Caco-2 (cell line): ENCODE measurements at places on chromosomes 16 and 17.

DNA sequence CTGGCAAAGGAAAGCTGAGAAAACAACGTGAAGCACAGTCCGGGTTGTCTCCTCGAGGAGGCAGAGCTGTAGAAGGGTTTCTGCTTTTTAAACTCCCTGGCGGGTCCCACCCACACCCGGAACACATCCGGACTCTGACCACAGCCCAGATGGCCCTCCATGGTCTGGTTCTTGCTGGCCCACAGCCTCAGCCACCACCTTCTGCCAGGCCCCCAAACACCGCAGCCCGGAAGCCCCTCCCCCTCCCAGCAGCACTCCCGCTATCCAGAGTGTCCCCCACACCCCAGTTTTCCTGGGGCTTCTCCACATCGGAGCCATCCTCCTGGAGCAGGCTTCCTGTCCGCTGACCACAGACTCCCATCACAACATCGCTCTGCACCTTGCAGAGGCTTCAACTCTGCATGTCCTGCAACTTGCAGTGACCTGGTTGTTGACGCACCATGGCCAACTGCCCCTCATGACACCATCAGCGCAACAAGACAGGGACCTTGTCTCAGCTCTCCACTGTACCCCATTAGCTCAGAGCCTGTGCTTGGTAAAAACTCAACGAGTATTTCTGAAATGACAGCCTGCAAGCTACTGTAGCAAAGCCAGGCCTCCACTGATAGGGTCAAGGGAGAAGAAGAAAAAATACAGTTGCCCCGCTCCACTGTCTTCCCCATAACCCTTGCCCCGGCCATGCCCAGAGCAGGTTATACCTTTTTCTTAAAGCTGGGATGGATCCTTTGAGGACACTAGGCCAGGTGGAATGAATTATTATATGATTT, 129.8 kb downstream of the C16orf78 start:
- no peak for DNase-seq

DNA sequence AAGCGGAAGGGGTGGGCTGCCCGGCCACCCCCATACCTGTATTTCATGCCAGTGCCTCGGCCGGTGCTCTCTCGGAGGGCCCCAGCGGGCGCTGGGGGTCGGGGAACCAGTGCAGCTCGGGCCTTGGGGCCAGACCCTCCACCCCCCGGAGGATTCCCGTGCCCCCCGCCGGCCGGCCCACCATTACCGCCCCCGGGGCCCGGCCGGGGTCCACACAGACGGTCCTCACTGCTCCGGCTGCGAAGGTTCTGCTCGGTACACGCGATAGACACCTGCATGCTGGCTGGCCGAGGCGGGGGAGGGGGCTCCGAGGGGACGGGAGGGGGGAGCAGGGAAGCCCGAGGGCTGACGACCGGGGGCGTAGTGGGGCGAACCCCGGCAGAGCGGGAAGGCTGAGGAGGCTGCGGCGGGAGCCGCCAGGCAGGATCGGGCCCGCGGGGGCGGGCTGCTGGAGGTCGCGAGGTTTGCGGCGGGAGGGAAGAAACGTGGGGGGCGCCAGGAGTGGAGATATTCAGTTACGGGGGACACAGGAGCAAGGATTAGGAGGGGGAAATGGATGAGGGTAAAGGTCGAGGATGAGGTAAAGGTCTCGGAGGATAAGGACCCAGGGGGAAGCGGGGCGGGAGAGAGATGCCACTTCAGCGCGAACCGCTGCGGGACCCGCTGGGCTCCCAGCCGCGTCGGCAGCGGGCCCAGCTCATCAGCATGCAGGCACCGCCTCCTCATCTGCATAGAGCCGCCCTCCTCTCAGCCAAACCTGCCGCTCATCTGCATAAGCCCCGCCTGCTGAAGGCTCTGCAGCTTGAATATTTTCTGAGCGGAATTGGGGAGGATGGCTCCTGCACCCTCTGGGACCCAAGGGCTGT, at the start of gene KCNAB3:
Gene KCNAB3, minus strand, starts transcription at position 699 of the 866 bp plus-strand sequence. Its CDS starts 421 bp downstream, at position 278.
- no peak for DNase-seq

DNA sequence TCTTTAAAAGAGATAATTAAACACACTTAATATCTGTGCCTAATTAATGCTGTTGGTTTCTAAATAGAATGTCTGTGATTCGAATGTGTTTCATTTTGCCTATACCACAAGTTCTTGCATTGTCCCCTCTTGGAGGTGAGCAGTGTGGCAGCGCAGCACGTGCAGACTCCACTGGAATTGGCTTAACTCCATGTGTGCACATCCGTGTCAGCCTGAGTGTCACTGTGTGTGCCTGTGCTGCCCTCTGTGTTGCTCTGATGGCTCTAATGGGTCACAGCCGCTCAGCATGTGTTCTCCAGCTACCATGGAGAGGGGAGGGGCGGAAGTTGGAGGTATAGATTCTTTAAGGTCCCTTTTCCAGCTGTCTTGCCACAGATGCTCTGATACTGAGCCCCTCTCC, 226.6 kb downstream of the SPECC1 start:
- no peak for DNase-seq

GRCh38 chr16:67474551-67475455, 6.2 kb downstream of the ATP6V0D1 start:
- no peak for DNase-seq

DNA sequence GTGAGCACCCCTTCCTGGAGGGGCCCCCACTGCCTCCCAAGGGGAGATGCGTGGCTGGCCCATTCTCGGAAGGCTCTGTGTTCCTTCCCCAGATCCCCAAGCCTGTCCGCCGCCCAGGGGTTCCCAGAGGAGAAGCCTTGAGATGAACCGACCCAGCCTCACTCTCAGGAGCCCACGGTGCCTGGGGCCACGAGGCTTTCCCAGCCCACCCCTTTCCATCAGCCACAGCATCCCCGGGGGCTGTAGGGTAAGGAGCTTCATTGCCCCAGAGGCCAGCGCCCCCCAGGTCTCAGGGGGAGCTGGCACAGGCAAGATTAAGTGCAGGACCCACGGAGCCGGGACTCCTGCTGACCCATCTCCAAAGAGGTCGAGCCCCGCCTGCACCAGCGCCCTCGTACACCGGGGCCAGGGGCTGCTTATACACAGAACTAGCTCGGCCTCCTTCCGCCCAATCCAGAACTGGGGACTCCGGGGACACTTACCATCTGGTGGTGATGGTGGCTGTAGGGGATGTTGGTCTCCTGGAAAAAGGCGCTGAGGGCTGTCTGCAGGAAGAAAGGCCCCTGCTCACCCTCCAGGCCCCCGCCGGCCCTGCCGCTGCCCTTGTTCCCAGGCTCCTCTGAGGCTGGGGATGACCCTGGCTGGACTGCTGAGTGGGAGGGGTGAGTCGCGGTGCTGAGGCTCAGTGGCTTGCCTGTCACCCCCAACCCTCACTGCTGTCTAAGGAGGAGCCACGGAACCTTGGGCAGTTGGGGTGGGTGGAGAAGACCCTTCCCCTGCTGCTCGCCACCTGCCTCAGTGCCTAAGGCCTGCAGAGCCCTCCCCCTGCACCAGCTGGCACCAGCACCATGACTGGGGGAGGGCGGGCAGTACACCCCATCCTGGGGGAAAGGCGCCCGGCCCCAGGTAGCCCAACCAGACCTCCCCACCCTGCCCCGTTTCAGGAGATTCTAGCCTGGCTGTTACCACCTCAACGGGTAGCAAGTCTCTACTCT, 4.4 kb downstream of the UBALD1 start:
- DNase-seq: no peak

GRCh38 chr16:72836985-72837384, 210.9 kb downstream of the ZFHX3 start:
- no peak for DNase-seq

DNA sequence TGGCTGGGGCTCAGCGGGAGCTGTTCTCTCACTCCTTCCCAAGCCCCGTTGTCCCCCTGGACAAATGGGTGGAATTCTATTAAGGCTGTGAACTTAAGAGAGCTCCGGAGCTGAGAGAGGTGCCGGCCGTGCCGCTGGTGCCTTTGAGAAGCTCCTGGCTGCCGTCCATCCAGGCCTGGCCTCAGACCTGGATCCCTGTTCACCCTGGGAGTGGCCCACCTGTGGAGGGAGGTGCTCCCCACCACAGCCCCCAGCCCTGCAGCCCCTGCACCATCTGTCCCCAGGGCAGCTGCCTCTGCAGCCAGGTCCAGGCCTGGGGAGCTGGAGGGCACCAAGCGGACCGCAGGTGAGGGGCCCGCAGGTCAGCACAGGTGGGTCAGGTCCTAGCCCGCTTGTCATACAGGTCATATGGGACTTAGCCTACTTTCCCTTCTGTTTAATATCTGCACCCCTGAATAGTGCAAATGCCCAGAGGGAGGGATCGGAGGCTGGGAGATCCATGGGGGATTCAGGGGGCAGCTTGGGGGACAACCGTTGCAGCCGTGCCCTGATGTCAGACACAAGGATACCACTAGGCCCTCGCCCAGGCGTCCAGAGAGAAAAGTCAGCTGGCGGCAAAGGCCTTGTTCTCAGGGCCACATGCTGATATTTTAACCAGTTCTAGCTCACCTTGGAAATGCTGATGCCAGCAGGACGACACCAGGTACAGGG, 15.2 kb upstream of the METRNL start:
- no peak for DNase-seq

DNA sequence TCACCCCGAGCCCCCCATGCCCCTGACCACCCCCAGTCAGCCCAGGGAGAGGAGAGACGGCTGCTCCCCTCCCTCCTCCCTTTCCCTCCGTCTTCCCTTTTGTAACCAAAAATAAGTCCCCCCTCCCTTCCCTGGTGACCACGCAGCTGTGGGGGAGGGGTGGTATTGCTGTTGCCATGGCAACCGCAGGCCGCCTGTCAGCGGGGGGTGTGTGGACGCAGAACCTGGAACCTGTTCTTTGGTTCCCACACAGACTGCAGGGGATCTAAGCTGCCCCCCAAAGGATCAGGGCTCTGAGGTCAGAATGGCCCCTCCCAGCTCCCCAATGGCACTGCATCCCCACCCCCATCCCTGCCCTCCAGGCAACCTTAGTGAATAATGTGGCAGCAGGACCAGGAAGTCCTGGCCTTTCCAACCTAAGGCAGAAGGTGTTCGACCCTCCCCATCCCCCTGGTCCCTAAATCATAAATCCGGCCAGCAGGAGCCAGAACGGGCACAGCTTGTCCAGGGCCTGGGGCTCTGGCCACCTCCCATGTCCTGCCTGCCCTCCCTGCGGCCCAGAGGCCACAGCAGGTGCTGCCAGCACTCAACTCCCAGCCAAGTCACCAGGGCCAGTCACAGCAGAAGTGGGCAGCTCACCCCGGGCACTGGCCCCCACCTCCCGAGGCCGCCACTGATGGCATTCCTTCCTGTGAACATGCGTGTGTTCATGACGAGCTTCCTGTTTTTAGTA, 12.0 kb downstream of the CA4 start:
- peak; percentile 32 for DNase-seq

DNA sequence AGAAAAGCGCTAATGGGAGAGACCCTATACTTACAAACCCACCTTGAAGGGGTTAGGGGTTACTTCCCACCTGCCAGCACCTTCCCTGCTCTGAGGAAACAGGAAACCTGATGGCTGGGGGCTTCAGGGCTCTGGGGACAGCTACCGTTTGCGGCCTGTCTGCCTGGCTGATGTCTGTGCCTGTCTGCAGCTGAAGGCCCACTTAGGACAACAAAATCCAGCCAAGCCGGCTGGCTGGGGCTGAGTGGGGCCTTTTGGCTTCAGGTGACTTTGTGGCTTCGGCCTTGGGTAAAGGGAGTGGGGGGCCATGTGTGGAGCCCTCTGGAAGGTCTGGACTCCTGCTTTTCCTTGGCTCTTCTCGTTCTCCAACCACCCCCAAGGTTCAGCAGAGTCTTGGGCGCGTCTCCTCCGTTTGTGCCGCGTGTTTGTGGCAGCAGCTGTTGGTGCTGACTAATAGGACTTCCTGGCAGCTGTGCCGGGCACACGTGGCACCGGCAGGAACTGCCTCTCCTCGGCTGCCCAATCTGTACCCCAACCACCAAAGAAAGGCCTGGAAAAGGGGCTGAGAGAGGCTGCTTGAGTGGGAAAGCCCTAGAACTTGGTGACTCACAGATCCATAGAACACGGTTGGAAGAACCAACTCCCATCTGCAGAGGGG, 186.7 kb downstream of the MSI2 start:
- DNase-seq: no peak

- DNase-seq: no peak
Measured at GRCh38 chr17:37518826-37519225, 29.1 kb downstream of the DUSP14 start.

DNA sequence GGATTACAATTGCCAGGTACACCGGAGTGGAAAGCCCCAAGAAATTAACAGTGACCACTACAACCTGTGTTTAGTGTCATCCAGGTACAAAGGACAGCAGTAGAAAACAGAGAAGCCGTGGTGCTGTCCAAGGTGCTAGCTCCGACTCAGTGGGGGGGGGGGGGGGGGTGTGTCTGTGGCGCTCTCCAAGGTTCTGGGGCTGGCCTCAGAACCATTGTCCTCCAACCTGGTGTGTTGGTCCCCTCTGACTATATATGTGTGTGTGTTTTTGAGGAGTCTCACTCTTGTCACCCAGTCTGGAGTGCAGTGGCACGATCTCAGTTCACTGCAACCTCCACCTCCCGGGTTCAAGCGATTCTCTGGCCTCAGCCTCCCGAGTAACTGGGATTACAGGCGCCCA, 5.8 kb upstream of the ZNF23 start:
- peak; percentile 50 for DNase-seq

DNA sequence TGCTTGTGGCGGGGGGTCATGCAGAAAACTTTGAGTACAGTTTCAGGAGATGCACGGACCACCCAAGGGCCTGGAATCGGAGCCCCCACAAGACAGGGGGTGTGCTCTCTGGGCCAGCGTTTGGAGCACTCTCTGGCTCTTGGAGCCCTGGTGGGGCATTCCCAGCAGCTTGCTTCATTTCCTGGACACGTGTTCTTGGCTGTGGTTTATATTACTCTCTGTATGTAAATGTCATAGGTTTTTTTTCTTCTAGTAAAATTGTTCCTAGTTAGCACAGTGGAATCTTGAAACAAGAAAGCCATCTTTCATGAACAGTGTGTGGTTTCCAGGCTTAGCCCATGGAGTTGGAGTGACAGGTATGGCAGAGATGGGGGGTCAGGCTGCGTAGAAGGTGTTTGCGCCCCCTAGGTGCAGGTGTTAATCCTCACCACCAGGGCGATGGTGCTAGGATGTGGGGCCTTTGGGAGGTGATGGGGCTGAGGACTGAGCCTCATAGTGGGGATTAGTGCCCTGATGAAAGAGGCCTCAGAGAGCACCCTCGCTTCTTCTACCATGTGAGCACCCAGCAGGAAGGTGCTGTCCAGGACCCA, 79.8 kb downstream of the JPH3 start:
- DNase-seq: peak; percentile 42

DNA sequence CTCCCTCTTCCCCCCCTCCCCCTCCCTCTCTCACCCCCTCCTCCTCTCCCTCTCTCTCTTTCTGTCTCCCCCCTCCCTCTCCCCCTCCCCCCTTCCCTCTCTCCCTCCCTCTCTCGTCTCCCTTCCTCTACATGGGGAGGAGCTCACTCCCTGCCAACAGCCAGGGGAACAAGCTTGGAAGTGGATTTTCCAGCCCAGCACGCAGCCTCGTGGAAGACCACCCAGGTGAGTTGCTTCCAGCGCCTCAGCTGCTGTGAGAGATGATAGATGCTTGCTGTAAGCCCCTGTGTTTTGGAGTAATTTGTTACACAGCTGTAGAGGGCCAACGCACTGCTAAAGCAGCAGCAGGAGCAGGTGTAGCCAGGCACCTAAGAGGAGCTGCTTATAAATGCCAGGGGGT, 20.8 kb downstream of the ACTG1 start:
- no peak for DNase-seq

GRCh38 chr17:81922566-81923301, 4.8 kb upstream of the SIRT7 start:
- DNase-seq: no peak
